ENCODE measurements at places on chromosomes 11 and 22.
A peak's percentile ranks its signal among the peaks of the same experiment; 100 is the strongest.

DNA sequence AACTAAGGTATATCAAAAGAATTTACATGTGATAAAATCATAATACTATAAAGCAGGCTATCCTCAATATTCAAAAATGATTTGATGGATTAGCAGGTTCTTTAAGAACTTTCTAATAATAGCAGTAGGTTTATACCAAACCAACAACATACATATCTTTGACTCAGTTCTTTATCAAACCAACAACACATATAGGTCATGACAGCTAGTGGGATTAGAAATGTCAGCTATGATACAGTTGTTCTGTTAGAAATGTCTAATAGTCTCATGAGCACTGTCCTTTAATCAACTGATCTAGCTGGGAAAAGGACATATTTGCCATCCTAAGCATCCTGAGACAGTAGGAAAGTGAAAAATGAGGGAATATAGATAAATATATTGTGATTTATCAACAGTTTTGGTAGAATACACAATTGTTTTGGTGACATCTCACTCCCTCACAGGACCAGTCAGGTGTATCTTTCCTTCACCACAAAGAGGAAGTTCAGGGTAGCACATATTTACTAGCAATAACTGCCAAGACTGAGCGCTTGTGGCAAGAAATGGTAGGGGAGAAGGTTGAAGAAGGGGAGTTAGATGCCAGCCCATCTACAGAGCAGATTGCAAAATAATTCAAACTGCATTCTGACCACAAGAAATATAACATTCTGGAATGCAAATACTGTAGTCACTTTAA, 90.8 kb upstream of the APOA1 start:
- no peak for DNase-seq

- no peak for DNase-seq
Measured at GRCh38 chr22:29231971-29232959, 26.6 kb downstream of the EMID1 start.

DNA sequence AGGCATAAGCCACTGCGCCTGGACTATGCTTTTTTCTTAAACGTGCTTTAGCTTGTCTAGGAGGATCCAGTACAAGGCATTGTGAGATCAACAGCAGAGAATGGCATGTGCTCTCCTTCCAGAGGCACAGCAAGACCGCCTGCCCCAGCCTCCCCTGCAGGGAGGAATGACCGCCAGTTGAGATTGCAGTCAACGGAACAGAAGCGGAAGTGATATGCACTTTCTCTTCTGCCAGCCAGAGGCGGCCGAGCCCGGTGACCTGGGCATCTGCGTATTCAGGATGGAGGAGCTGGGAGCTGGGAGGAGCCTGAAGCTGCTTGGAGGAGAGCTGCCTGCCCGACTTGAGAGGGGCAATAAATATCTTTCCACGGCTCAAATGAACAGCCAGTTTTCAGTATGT, 243.0 kb downstream of the CTTN start:
- no peak for DNase-seq

DNA sequence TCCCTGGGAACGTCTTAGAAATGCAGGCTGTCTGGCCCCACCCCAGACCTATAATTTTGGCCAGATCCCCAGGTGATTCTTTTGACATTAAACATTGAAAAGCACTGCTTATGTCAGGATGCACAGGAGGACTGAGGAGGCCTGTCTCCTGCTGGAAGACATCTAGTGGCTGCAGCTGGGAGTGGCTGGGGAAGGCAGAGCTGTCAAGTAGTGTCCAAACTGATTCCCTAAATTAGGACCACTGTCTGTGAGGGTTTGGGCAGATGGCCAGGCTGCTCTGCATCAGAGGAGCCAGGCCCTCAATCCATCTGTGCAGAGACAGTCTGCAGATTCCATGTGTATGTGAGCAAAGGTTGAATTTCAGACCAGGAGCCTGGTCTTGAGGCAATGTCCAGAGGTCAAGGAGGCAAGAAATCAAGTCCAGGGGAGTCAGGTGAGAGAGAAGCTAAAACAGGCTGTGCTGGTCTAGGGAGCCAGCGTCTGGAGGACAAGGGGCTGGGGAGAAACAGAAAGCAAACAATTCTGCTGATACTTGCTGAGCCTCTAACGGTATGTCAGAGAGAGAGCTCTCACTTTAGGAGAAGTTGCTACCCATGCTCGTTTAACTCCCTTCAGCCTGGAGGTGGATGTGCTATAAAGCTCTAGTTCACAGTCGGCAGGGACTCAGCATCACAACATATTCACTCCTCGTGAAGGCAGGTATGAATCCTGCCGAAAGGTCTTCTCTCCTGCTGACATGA, 15.3 kb upstream of the SYTL2 start:
- peak; percentile 24 for DNase-seq

DNA sequence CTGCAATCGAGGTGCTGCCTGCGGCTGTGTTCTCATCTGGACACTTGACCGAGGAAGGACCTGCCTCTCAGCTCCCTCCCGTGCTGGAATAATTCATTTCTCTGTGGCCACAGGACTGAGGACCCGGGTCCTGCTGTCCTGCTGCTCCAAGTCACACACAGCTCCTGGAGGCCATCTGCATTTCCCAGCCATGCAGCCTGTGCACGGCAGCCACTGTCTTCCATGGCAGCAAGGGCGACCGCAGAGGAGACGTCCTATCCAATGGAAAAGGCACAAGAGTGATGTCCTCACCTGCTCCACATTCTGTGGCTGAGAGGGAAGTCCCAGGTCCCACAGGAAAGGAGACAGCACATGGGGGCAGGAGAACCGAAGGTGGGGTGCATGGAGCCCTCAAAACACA, 495.8 kb downstream of the BRD1 start:
- no peak for DNase-seq

DNA sequence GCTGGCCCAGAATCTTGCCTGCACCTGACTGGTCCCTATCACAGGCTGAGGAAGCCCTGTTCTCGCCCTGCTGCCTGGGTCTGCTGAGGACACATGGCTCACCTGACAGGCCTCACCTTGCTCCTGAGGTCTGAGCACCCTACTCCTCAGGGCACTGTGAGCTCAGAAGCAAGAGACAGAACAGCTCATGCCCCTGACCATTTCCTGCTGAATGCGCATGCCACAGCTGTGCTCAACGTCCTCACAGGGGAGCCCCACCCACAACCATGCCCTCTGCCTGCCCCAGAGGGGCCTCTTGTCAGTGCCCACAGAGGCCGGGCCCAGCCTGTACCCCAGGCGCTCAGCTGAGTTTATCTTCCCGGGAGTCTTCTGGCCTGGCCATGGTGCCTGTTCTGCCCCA, 2.8 kb upstream of the TSPO start:
- no peak for DNase-seq

- no peak for DNase-seq
Measured at GRCh38 chr11:102468616-102469195, 16.1 kb upstream of the TMEM123 start.

GRCh38 chr11:76207642-76208401, 1.5 kb upstream of the WNT11 start:
- DNase-seq: peak; percentile 93

GRCh38 chr11:110797453-110797852, 85.2 kb upstream of the ARHGAP20 start:
- DNase-seq: no peak

GRCh38 chr11:75924966-75925784, 110.2 kb downstream of the UVRAG start:
- no peak for DNase-seq

GRCh38 chr11:45879803-45880686, 5.4 kb upstream of the MAPK8IP1 start:
- peak; percentile 99 for DNase-seq

GRCh38 chr11:22923561-22923960, 63.3 kb upstream of the CCDC179 start:
- no peak for DNase-seq

GRCh38 chr22:44261861-44262595, 50.7 kb downstream of the SHISAL1 start:
- DNase-seq: peak; percentile 76

GRCh38 chr11:114401311-114401710, 845 bp downstream of the RBM7 start:
- DNase-seq: no peak

DNA sequence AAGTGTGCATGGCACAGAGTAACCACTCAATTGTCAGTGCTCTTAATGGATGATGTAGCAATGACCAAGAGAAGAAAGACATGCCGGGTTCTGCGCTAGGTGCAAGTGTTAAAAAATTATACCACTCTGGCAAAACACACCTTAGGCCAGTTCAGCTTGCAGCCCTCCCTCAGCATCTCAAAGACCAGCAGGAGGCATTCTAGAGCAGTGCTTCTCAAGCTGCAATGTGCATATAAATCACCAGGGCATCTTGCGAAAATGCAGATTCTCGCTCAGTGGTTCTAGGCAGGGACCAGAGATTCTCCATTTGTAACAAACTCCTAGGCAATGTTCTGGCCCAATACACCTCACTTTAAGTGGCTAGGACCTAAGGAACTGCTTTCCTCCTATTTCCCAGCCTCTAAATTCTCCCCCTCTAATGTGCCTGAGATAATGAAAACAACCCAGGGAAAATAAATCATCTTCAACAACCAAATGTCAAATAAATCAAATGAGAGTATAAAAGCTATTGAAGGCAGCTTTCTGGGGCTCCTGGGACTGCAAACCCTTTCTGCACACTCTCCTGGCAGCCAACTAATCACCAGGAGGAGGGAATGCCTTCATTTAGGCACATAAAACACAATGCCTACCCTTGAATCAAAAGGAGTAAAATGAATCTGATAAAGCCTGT, 337.2 kb upstream of the API5 start:
- DNase-seq: peak; percentile 51

- no peak for DNase-seq
Measured at GRCh38 chr11:74818283-74818946, 69.8 kb downstream of the RNF169 start.

DNA sequence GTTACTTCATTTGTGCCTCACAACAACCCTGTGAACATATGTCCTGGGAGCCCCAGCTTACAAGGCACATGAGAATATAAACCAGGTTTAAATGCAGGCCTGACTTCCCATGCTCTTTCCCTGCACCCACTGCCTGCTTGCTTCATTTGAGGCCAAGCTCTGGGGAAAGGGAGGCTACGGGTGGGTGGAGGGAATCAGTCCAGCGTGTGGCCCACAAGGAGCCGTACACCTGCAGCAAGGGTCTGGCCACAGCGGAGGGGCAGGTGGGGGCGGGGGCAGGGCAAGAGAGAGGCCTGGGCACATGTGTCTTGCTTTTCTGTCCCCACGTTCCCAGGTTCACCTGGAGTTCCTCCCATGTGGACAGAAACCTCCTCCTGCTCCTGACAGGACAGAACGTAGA, 26.2 kb downstream of the FAM83F start:
- DNase-seq: no peak

GRCh38 chr22:47678636-47679287, 916.3 kb downstream of the TBC1D22A start:
- DNase-seq: no peak

DNA sequence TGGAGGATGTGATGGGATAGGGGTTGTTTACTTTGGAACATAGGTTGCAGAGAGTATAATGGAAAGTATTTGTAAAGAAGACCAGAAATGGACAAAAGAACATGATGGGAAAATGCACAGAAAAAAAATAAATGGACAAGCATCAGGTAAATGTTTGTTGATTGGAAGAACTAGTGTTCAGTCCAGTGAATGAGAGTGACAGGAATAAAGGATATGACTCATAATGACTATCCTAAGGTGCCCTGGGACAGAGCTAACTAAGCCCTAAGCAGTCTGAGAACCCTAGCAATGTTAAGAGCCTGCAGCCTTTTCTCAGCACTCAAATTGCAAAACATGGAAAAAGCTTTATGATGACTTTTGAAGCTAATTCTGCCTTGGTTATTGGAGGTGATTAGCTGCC, 732.8 kb upstream of the ANO5 start:
- no peak for DNase-seq

GRCh38 chr22:22893077-22893805, 5.6 kb downstream of the IGLL5 start:
- no peak for DNase-seq

GRCh38 chr11:34214961-34215805, 109.8 kb downstream of the NAT10 start:
- DNase-seq: peak; percentile 46

GRCh38 chr11:5123802-5124521, 14.2 kb downstream of the OR52A5 start:
- DNase-seq: peak; percentile 80

DNA sequence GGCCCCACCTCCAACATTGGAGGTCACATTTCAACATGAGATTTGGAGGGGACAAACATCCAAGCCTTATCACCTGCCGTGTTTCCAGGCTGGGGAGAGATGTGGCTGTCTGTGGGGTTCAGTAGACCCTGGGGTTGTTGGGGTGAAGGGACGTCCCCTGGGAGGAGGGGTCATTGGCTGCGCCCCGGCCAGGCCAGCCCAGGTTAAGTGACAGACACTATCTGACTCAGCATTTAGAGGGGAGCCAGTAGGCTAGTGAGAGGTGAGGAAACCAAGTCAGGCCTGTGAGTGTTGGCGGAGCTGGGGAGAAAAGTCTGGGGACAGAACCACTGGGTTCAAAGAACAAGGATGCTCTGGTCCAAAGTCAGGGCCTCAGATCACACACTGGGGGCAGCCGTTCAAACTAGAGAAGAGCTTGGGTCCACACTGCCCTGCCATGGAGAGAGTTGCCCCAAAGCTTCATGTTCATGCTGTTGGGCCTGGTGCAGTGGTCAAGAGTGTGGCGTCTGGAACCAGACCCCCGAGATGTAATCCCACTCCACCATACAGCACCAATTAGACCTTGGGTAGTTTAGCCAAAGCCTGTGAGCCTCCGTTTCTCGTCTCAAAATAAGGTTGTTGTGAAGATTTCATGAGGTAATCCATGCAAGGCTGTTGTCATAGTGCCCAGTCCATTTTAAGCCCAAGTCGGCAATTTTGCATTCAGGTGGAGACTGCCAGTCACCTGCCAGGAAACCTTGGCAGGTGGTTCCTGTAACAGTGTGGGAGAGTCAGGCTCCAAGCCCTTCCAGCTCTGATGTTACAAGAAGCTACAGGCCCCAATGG, 1289.6 kb downstream of the TBC1D22A start:
- DNase-seq: no peak

- no peak for DNase-seq
Measured at GRCh38 chr11:29002816-29003215, 894.6 kb downstream of the METTL15 start.
